Stimulated activated CD4-positive, alpha-beta T cell treated with anti-CD3 and anti-CD28 coated beads, Interleukin-1b, Interleukin-23, amount 100 ng/mL, for 1 hour (primary cell): ENCODE measurements at places on chromosomes 5 and 9.

DNA sequence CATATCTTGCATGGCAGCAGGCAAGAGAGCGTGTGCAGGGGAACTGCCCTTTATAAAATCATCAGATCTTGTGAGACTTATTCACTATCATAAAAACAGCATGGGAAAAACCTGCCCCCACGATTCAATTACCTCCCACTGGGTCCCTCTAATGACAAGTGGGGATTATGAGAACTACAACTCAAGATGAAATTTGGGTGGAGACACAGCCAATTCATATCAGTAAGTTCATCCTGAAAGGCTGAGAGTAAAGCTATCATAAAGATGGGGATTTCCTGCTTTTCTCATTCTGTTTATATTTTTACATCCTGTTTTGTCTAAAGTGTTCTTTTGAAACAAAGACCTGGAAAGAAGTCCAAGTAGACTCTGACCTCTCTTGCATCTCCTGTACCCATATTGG lies 28.9 kb upstream of the IL33 start:
- DNase-seq, result no peak

DNA sequence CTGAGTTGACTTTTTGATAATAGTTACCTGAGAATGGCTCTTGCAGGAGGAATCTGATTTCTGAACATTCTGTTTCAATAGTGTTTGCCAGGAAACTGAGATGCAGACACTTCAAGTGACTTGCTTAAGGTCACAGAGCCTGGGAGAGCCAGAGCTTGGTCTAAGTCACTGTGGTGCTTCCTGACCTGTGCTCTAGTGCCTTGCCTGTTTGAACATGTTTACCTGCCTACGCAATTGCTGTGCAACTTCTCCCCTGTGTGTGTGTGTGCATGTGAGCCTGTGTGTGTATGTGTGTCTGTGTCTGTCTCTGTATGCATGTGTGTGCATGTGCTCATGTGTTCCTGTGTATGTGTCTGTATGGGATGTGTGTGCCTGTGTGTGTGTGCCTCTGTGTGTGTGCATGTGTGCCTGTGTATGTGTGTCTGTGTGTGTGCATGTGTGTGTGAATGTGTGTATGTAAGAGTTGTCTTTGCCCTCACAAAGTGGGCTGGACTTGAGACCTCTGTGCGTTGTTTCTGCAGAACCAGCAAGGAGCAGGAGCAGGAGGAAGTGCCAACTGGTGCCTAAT lies 185.8 kb downstream of the GADD45G start:
- DNase-seq, result no peak

GRCh38 chr5:6737043-6737941 lies 24.1 kb downstream of the TENT4A start:
- no peak for DNase-seq

- DNase-seq, result no peak
These were observed at the start of gene TRAF1 for GRCh38 chr9:120926397-120926928. Gene TRAF1 (minus strand): TSS chr9:120926796. CDS start chr9:120926075, 721 bp downstream.

GRCh38 chr5:105088102-105088501 lies 1525.5 kb upstream of the NUDT12 start:
- DNase-seq, result no peak

DNA sequence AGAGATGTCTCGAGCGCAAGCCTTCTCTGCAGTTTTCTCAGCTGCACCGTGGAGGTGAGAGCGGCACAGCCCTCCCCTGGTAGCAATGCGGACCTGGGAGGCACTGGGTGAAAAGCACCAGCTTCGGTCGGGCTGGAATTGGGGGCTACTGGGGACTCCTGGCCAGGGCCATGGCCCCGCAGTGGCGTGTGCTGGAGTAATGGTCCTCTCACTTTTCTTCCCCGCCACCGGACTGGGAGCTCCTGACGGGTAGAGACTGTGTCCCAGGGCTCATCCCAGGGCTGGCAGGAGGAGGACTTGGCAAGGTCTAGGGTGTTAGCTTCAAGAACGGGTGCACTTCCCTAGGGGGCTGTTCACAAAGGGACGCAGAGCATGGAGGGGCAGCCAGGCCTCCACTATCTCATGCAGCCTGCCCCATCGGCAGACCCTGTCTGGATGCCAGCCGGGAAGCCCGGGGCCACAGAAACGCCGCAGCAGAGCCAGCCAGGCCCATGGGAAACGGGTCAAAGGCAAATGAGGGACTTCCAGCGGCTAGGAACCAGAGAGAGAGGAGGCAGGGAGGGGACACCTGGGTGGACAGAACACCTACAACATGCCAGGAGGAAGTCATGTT lies 92.6 kb upstream of the MVB12B start:
- no peak for DNase-seq
